ENCODE measurements at places on chromosomes 3 and 15. TPM values are rescaled to one million over a fixed set of nuclear protein-coding genes. Genes with fewer than 3 reads are reported as not detected.

DNA sequence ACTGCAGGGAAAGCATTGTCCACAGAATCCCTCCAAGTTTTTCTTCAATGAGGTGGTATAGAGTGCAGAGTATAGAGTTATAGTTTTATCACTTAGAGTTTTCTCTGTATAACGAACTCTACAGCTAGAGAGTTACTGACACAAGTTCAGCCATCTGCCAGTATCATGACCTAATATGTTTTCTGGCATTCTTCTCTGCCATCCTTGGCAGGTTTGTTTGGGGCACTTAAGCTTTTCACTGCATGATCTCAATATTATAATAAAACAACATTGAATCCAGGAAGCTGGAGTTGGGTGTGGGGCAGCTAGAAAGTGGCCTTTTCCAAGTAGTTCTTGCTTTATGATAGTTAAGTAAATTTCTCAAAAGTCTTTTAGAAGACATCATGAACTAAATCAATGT lies 743.5 kb upstream of the ARPP21 start:
- no peak for DNase-seq

PTPRG gene
- 0.03 TPM for total RNA-seq

PPM1M gene
- 40.2 TPM for total RNA-seq

DNA sequence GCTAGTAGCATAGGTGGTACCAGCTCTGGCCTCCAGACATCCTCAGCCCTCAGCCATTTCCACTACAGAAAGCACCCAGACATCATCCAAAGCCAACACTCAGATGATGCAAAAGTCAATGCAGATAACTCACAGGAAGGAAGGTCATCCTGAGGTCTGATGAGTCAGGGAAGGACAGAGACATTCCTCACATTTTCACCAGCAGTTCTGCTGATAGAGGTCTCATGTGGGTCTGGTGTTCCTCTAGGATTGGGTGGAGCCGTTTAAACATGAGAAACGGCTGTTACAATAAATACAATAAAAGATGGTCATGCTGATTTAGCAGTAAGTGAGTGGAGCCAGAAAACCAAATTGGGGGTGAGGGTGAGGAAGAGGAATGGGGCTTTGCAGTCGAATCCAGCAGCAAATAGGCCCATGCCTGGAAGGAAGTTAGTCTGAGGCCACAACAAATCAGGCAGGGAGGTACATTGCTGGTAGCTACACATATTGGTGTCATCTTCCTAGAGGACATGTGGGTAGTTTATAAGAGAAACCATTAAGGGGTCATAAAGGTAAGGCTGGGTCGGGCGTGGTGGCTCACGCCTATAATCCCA lies 33.3 kb upstream of the FLNB start:
- no peak for DNase-seq

DNA sequence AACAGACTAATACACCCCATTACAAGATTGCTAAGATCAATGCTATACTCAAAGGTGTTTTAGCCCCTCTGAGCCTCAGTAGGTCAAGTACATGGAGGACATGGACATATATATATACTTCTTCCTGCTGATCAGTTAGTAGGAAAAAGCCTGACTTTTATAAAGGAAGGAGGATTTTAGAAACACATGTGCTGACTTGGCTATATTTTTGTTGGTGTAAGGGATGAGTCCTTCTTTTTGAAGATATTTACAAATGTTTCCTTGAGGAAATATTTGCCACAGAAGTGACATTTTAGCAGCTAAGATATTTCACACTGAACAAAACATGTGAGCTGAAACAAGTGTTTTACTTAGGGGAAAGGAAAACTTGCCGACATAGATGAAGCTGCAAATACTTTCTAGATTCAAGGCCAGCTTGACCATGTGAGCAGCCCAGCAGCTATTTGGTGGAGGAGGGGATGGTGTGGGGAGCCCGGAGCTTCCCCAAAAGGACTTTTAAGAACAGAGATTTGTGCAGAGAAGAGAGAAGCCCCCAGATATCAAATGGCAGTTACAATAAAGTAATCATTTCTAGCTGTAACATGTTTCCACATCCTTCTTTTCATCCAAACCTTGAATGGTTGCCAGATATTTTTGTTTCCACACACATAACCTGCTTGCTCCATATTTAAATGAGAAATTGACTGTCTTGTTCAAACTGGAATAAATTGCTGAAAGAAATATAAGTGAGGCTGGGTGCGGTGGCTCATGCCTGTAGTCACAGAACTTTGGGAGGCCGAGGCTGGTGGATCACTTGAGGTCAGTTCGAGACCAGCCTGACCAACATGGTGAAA lies 111.7 kb upstream of the NR2F2 start:
- no peak for DNase-seq

- no peak for DNase-seq
These were observed 90.6 kb upstream of the UBE2E2 start for GRCh38 chr3:23112491-23112890.

PLA2G4E gene
- not detected for total RNA-seq

FANCD2OS gene
- not detected for total RNA-seq

DNA sequence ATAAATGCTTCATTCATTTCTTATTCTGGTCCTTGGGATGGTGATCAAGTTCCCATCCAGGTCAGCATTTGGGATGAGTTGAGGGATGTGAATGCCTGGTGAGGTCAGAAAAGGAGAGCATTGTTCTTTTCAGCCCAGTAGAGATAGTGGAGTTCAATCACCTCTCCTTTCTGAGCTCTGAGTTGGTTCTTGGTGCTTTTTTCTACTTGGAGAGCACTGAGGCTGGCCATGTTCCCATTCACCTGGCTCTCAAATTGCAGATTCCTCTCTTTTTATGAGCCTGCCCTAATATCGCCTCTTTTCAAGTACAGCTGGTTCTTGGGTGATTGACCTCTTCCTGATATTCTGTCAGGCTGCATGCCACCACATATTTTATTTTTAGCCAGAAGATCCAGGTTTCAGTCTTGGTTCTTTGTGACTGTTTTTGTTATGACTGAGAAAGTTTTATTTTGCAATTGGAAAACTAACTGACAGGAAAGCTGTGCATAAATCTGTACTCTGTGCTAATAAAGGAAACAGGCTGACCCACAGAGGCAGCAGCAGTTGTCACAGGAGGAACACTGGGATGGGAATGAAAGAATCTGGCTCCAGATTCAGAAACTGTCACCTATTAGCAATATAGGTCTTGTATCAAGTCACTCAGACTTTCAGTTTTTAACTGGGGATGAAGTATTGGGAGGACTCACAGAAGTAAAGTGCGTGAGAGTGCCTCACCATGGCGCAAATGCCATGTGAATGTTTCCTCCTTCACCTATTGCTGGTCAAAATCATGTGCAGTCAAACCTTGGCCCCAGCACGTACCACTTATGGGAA lies 10.7 kb downstream of the AQP9 start:
- no peak for DNase-seq

- no peak for DNase-seq
These were observed 9.4 kb downstream of the SNX1 start for GRCh38 chr15:64105113-64105704.

DNA sequence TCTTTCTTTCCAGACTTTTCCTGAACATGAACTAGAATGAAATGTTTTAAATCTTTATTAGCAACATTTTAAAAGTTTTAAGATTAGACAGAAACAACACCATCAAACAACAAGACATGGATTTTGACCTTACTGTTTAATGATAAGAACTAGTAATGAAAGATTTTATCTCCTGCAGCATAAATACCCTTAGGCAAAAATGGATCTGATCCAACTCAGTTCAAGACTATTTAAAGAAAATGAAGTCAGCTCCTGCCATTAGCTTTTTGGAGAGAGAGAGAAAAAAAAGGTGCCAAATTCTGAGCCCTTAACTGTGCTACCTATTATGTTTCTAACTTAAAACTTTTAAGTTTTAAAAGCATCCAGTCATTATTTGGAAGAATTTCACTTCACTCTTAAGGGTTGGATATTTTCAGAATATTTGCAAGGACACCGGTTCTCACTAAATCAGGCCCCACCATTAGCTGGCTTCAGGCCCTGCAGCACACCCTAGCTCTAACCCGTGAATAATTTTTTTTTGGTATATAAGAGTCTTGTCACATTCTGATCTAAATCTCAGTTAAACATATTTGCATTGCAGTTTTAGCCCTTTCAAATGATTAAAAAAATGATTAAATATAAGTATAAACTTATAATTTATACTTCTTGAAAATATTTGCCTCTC lies 60.0 kb downstream of the NR1I2 start:
- DNase-seq: no peak

TEX55 gene
- total RNA-seq: not detected

DNA sequence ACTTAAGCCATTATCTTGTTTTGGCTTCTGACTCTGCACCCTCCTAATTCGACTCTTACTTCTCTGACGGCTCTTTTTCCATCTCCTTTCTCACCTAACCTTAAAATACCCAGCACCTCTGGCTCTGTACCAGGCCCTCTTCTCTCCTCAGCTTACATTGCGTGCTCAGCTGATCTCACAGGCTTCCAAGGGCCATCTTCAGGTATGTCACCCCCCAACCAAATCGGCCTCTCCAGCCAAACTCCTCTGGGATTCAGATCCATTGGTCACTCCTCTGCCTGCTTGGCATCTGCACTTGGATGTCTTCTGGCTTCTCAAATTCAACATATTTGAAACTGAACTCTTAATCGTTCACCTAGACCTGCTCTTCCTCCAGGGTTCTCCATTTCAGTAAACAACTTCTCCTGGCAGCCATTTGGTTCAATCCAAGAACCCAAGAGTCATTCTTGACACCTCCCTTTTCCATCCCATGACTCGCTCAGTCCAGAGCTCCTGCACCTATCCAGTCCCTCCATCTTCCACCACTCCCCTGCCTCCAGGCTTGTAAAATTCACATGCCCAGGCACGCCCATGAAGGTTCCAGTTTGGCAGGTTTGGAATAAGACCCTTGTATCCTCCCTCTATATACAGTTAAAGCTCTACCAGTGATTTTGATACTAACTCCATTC lies 35.2 kb upstream of the SLC41A3 start:
- DNase-seq: no peak

DNA sequence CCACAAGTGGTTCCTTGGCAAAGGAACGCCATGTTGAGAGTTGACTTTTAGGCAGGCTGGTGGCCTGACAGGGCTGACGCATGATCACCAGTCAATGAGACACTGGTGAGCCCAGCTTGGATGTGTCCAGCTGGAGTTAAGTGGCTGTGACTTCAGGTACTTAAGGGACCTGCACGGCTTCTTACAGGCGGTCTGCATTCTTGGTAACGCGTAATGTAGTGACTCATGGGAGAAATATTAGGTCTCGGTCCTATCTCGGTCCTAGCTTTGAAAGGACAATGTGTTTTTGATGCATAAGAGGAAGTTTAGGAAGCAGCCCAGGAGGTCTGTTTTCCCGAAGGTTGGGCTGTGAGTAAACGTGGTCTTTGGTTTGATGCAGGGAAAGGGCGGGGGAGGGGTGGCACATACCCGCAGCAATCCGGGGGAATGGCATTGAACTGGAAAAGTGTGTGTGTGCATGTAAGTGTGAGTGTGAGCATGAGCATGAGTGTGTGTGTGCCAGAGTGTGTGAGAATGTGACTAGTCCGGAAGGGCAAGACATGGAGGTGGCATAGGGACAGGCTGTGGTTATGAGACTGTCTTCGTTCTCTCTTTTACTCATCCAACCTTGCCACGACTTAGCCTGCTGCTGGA lies 55.3 kb downstream of the FAM43A start:
- DNase-seq: no peak

PARP15 gene
- total RNA-seq: 41.8 TPM

DNA sequence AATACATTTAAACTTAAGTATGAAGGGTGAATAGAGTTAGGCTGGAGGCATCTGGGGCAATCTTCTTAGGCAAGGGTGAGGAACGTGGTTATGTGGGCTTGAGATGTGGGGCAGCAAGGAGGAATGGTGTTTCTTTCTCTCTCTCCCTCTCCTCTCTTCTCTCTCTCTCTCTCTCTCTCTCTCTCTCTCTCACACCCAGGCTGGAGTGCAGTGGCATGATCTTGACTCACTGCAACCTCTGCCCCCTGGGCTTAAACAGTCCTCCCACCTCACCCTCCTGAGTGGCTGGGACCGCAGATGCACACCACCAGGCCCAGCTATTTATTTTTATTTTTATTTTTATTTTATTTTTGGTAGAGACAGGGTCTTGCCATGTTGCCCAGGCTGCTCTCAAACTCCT lies 4.0 kb upstream of the MGA start:
- no peak for DNase-seq

GRCh38 chr3:4587061-4587837 lies 94.1 kb downstream of the ITPR1 start:
- no peak for DNase-seq

BBS4 gene
- 8.6 TPM for total RNA-seq

GRCh38 chr3:52015438-52016228 lies 19.9 kb upstream of the RPL29 start:
- no peak for DNase-seq

- DNase-seq: no peak
These were observed 8.1 kb downstream of the ZXDC start for GRCh38 chr3:126467611-126467955.

- no peak for DNase-seq
These were observed 81.2 kb upstream of the RAP2B start for GRCh38 chr3:153080778-153081240.

LDHAL6B gene
- total RNA-seq: not detected

GRCh38 chr3:99576904-99577559 lies 61.4 kb upstream of the COL8A1 start:
- DNase-seq: no peak

- no peak for DNase-seq
These were observed 29.7 kb downstream of the TRIM71 start for GRCh38 chr3:32847528-32847927.

- DNase-seq: no peak
These were observed 6.9 kb upstream of the CAMKV start for GRCh38 chr3:49876567-49876966.

DNA sequence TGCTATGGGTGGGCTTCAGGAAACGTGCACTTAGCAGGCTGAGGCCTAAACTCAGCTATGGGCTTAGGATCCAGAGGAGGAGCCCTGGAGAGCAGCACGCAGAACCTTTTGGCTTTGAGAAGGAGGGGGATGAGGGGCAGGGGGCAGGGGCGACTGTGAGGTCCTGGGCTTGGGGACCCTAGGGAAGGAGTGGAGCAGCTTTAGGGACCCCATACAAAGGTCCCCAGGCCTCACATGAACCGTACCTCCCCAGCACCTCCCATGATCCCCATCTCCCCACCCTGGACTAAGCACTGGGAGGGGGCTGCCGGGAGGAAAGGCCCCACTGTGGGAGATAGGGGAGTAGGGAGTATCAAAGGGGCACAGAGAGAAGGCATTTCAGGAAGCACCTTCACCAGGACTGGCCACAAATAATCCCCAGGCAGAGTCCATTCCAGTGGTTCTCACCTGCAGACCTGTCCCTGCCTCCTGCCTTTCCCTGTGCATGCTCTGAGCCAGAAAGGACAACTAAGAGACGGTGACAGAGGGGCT lies 62.0 kb upstream of the KLF13 start:
- DNase-seq: no peak

Measured in CD4-positive, alpha-beta T cell (primary cell).